ENCODE measurements at places on chromosomes 2 and 18.

- peak; percentile 42 for DNase-seq
Measured at GRCh38 chr2:174383796-174384195, 11.7 kb upstream of the SCRN3 start.

DNA sequence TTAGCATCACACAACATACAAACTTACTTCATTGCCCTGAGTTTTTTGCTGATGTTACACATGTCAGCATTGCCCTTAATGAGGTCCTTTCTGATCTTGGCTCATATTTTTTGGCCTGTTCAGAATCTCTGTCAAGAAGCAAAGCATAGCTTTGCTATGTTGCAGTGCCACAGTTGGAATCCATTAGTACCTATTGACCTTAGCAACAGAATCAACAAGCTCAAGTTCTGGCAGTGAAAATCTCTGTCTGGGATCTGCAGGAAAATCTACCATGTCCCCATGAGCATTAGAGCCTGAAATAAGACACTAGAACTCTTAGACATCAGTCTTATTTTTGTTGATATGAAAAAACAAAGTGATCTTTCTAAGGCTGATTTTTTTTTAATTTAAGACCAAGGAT lies 105.6 kb upstream of the FHL2 start:
- no peak for DNase-seq

DNA sequence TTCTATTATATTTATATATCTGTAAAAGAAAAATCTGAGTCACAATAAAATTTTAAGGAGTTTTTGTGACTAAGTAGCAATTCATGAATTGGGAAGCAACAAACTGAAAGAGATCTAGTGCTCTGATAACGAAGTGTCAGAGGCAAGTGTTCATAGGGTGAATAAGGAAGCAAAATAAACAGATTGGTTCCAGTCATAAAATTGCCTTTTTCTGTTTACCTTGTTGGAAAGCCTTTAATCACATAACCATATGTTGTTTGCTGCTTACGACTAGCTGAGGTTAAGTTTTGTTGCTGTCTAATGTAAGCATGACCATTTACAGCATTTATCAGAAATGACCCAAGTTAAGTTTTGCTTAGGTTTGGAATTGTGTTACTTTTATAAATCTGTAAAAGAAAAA lies 358.9 kb downstream of the ARL6IP6 start:
- DNase-seq, result no peak

GRCh38 chr18:45557287-45557686 lies 58.0 kb upstream of the SLC14A2 start:
- DNase-seq, result no peak

DNA sequence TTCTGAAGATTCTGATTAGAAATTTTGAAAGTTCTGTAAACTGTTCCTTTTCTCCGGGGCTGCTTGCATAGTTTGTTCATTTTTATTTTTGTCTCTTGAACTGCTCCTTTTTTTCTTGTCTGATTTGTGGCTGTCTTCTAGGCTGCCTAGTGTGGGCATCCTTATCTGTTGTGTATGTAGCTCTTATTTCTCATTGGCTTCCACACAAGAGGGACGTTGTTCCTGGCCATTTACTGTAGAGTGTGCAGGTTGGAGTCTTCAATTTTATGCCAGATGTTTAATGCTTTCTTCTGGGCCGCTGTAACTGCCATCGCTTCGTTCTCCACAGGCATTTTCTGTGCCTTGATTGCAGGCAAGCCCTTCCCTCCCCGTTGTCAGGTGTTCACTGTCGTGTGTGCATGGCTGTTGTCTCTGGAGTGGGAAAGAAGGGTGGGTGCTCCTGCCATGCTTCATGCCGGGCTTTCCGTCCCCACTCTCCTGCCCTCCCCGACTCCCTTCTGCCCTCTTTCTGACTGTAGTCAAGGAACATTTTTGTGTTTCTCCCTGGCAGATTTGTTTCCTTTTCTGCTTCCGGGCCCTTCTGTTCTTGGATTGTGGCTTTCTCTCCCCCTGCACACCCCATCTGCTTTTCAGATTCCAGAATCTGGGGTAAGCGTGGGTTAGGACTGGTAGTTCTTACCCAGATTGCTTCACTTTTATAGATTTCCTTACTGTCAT lies 15.5 kb downstream of the CEP192 start:
- DNase-seq, result peak; percentile 75

DNA sequence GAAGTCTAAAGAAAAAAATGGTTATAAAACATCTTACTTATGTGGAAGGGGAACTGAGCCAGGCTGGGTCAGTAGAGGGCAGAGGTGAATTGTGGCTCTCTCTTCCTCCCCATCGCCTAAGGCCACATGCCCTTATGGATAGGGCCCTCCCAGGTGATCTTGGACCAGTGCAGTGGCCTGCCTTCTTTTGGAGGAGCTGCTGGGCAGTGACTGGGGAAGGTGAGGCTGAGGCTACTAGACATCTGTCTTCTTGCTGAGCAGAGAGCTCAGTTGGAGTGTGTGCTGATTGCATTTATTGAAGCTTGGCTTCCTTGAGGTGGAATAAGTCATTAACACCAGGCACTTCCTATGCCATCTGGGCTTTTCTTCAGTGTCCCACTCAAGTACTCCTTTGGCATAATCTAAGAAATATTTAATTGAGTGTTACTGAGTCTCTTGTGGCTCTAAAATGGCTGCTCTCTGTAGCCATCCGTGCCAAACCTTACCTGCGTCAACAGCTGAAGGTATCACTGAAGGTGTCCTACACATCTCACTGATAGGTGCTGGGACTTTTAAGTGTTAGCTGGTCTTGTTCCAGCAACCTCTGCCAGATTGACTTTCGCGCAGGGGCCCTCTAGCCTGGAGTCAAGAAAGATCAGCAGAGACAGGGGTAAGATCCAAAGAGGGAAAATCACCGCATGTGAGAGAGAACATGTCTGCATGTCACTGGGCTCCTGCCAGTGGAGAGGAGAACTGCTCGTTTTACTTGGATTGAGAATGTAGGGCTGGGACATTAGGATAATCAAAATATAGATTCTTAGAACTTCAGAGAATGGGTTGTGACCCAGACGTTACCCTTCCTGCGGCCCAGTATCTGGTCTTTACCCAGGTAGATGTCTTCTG lies 256.1 kb downstream of the LTBP1 start:
- DNase-seq, result no peak

DNA sequence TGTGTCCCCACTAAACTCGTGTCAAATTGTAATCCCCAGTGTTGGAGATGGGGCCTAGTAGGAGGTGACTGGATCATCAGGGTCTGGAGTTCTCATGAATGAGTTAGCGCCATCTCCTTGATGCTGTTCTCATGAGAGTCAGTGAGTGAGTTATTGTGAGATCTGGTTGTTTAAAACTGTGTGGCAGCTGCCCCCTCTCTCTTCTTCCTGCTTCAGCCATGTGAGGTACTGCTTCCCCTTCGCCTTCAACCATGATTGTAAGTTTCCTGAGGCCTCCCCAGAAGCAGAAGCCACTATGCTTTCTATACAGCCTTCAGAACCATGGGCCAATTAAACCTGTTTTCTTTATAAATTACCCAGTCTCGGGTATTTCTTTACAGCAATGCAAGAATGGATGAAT lies 50.4 kb downstream of the AP1S3 start:
- DNase-seq, result no peak

DNA sequence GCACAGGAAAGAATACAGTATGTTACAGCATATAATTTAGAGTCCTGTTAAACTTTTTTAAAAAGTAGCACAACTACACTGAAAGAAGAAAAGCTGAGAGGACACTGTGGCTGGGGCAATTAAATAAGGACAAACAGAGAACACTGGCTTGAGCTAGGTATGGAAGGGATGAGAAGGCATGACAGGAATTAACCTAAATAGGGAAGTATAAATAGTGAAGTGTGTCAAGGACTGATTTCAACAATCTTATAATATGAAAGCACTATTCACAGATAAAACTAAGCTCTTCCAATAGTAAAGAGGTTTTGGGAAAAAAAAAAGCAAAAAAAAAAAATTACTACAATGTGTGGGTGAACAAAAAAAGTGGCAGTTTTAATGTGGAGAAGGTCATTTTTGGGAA lies 45.5 kb downstream of the PPP3R1 start:
- peak; percentile 43 for DNase-seq

DNA sequence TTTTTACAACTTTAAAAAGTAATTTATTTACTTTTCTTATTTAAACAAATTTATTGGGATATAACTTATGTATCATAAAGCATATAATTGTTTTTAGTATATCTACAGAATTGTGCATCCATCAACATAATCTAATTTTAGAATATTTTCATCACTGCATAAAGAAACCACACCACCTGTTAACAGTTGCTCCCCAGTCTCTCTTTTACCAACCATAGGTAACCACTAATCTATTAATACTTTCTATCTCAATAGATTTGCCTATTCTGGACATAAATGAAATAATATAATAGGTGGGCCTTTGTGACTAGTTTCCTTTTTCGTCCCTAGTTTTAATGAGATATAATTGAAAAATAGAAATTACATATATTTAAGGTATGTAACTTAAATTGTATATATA lies 90.6 kb downstream of the ADAM23 start:
- DNase-seq, result no peak

- peak; percentile 85 for DNase-seq
Measured at GRCh38 chr2:197804049-197804757, at the start of gene PLCL1. Gene PLCL1, plus strand, starts transcription at chr2:197804593.
